ENCODE measurements at places on chromosomes 1 and 21.

- no peak for DNase-seq
Observed at GRCh38 chr1:198234520-198235251, 77.9 kb downstream of the NEK7 start.

DNA sequence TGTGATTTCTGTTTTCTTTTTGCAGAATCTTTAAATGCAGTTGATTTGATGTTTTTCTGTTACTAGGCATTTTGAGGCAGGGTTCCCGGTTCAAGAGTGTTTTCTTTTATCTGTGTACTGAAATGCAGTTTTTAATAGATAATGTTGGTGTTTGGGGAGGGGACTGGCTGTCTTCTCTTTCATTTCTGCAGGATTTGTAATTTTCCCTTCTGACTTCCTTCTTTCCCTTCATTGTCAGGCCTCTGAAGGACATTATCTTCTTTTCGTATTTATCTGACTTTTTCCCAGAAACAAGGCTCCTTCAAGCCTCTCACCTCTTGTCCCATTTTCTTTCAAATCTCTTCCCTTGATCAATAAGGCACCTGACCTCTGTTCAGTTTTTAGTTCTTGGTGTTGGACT lies 1.5 kb upstream of the GALNT2 start:
- no peak for DNase-seq

DNA sequence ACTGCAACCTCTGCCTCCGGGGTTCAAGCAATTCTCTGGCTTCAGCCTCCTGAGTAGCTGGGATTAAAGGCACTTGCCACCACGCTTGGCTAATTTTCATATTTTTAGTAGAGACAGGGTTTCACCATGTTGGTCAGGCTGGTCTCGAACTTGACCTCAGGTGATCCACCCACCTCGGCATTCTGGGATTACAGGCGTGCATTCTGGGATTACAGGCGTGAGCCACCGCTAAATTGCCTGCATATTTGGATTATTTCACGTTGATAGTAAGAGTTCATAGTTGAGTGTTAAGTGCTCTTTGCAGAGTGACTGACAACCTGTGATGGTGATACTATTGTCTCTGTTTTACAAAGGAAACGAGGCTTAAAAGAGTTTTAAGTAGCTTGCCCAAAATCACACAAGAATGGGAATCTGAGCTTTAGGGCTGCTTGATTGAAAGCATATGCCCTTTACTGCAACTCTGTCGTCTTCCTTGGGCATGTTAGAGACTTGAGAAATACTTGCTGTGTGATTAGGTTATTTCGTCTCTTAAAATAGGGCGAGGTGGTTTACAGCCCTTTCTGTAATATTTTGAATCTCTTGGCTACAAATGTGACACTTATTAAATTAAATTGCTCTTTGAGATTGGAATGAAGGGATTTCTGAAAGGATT lies 12.4 kb downstream of the CDC42 start:
- DNase-seq: no peak

DNA sequence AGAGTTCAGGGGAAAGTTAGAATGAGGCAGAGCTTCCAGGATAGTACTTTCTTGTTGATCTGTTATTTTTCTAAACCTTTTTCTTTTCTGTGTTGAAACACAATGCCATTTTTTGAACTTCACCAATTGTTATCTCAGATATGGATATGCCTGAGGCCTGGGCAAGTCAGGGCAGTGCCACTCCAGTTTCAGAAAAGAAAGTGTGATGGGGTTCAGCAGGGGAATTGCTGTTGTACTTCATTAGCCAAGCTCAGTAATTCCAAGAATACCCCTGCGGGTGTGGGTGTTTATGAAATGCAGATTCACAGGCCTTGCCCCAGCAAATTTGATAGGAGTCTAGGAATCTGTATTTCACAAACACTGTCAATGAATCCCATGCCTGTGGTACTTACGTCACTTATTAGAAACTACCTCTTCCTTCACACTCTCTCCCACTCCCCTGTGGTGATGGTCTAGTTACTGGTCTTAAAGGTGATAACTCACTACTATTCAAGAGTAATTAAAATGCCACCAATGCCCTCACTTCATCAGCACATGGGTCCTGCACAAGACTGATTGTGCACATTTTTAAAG lies 142.3 kb downstream of the PBX1 start:
- DNase-seq: no peak

DNA sequence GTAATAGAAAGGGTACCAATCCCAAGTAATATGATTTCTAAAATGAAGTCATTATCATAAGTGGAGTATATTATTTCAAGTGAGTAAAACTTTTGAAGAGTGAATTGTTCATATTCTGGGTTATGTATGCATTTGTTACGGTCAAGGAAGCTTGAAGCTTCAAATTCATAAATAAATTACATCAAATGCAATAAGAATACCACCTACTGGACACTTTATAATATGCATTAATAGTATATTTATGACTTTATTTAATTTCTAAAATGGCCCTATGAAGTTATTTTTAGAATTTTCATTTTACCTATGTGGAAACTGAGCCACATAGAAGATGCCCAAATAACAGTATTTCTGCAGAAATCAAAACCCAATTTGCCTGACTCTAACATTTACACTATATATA lies 260.6 kb downstream of the SMYD3 start:
- DNase-seq: no peak

DNA sequence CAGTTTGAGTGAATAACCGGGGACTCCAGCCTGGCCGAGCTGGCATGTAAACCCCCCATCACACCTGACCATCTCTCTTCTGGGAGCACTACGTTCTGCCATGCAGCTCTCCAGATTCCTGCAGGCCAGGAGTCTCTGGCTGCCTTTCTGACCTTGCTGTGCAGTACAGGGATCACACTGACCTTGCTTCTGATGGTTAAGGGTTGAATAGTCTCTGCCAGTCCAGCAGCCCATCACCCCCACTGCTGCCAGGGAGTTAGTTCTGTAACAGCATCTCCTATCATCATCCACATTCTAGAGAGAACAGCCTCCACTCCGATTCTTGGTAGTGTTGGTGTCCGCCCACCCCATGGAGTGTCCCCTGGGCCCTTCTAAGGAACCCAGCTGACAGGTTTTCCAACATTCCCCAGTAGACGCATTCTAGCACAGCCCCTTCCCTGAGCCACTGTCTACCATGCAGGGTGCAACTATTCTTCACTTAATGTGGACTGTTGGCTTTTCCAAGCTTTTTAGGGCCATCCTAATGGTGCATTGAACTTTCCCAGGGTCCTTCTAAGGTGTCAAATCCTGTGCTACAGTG lies 109.8 kb downstream of the RIPK4 start:
- DNase-seq: no peak

GRCh38 chr1:183583466-183583865 lies 6.8 kb downstream of the NCF2 start:
- no peak for DNase-seq

DNA sequence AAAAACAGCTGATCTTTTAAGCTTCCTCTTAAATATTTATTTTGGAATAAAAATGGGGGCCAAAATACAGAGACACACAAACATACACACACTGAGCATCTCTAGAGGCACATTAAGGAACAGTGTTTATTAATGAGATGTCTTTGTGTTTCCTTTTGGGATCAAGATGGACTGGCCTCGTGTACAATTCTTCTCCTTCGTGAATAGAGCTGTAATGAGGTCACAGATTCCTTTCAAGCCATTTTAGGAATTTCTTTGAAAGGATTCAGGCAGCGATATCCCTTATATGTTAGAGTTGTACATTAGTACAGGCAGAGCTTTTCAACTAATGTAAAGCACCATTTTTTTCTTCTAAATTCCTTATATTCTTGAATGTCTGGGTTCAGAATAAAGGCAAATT lies 295.7 kb downstream of the CHRM3 start:
- no peak for DNase-seq

- no peak for DNase-seq
Observed at GRCh38 chr1:92494485-92495141, 7.9 kb upstream of the GFI1 start.

DNA sequence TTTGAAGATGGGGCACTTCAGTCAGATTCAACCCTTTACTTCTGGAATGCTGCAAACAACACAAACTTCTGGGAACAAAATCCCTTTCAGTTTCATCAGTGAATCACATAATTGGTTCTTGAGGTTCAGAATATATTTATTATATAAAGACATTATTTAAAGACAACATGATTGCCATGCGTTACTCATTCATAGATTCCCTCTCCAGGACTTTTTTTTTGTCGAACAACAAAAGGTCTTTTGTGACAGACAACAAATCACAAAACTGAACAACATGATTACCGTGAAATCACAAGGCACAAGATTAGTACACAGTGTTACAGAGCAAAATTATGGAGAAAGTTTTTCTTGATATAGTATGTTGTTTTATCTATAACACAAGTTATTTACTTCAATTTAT lies 1815.0 kb downstream of the NCAM2 start:
- DNase-seq: no peak

DNA sequence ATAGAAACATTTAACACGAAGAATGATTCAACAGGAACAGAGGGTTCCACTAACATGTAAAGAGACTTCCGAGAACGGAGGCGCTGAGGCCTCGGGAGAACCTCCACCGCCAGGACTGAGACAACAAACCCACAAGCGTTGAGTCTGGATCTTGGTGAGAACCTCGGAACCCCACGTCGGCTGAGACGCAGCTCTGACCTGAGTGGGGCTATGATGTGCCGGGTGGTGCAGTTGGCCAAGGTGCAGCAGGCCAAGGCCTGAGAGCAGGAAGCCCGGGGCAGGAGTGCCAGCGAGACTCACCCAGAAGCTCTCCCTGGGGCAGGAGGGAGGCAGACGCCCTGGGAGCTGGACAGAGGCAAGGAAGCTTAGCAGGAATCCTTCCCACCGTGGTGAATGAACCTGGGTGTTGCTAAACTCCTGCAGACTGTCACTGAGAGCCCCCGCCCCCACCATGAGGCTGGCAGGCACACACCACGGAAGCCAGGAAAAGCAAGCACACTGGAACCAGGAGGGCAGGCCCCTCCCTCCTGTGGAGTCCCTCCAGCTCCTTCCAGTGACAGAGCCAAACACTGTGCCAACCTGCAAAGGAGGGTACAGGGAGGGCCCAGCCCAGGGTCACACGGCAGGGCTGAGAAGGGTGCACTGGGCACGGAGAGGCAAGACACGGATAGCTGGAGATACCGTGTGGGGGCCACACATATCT lies 34.8 kb downstream of the WDR4 start:
- DNase-seq: no peak

DNA sequence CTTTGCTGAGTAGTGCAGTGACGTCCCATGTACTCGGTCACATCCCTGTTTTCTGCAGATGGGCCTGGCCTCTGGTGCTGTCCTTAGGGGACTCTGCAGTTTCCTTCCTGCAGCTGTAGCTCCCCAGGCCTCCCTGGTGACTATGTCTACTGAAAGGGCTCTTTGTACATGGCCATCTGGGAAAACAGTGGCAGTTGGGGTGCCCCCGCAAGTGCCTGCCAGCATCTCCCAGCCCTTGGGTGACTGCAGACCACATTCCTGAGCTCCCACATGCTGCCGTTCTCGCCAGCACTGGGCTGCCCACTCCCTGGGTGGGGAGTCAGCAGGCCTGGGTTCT lies 37.5 kb upstream of the KCNA10 start:
- no peak for DNase-seq

DNA sequence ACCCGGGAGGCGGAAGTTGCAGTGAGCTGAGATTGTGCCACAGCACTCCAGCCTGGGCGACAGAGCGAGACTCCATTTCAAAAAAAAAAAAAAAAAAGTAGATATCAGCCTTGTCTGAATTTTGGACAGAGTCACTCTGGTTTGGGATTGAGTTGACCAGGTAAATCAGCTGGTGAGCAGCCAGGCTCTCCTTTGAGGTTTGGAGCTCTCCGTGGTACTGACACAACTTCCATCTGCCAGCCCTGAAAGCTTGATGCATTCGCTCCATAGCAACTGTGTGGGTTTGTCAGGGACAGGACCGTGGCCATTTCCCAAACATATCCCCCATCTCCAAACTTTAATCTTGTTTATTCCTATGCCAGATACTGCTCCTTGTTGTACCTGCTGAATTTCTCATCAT lies 155.2 kb downstream of the DMRTA2 start:
- no peak for DNase-seq

DNA sequence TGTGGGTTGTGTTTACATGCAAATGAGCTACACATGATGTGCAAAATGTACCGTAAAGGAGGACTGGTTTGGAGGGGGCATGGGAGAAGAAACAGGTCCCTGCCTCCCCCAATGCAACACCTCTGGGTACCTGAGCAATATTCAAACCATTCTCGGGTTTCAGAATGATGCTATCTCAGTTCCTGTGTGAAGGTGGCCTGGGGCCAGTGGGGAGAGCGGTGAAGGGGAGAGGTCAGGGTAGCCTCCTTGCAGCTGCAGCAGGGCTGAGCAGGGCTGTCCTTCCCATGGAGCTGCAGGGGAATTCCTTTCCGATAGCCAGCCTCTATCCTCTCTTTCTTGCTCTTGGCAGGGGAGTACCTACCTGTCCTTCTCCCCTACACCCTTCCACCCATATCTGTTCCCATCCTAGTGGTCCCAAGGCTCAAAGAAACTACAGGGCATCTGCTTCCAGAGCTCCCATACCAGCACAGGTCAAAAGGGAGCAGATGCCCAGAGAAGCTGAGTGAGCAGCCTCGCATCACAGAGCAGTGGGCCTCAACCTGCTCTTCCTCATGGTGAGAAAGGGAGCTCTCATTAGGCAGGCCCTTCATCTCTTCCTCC lies 11.9 kb downstream of the MEF2D start:
- no peak for DNase-seq

- DNase-seq: no peak
Observed at GRCh38 chr1:101438359-101438758, 201.5 kb downstream of the S1PR1 start.

DNA sequence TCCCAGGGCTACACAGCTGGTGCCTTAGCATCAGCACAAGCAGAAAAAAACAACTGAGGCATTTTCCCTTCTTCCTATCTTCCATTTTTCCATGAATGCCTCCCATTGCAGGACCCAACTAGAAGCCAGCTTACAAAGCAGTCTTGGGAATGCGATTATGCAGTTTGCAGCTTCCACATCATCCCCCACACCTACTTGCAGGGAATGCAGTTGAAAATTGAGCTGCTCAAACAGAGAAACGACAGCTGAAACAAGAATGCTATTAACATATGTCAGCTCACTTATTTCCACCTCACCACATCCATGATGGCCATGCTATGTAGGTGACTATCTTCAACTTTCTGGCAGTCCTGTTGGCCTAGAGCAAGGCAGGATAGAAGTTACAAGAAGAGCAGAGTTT lies 150.6 kb upstream of the KCTD3 start:
- no peak for DNase-seq

DNA sequence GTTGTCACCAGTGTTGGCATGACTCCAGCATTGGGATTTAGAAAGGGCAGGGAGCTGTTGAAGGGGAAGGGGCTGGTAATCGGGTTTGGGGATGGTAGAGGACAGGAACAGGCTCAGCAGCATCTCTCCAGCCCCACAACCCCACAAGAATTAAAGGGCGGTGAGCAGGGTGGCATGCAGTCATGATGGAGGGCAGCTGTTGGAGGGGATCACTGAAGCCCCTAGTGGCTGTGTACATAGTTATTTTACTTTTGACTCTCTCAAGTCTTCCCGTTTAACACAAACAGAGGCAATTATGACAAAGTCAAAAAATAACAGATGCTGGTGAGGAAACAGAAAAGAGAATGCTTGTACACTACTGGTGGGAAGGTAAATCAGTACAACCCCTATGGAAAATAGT lies 213.8 kb downstream of the URB2 start:
- DNase-seq: no peak

GRCh38 chr1:74005533-74005932 lies 192.4 kb downstream of the LRRIQ3 start:
- DNase-seq: no peak

Measured in stimulated activated CD4-positive, alpha-beta T cell treated with anti-CD3 and anti-CD28 coated beads, Interleukin-1b, Interleukin-23, amount 100 ng/mL, for 4 hours (primary cell).